ENCODE measurements at places on chromosomes 2 and 18.

- no peak for DNase-seq
These were observed 22.0 kb downstream of the AP1S3 start for GRCh38 chr2:223815186-223815883.

DNA sequence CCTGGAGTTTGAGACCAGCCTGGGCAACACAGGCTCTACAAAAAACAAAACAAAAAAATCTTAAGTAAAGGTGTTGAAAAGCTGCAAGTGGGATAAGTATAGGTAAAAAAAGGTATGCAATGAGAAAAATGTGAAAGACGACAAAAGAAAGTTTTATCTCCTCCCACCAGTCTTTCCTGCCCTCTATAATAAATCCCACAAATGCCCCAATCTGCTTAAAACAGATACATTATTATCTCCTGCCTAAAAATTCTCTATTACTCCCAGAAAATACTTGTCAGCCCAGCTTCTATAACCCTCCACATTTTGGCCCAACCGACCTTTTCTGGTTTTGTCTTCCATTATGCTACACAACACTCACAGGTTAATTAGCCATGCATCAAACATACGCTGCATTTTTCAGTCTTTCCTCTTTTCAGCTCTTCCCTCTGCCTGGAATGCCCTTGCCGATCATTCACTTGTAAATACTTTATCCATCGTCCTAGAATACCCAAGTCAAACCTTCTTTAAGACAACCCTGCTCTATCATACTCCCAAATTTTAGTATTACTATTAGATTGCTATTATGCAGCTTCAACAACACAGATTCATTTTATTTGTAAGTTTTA is 10.8 kb downstream of the ASXL2 start:
- DNase-seq = no peak

DNA sequence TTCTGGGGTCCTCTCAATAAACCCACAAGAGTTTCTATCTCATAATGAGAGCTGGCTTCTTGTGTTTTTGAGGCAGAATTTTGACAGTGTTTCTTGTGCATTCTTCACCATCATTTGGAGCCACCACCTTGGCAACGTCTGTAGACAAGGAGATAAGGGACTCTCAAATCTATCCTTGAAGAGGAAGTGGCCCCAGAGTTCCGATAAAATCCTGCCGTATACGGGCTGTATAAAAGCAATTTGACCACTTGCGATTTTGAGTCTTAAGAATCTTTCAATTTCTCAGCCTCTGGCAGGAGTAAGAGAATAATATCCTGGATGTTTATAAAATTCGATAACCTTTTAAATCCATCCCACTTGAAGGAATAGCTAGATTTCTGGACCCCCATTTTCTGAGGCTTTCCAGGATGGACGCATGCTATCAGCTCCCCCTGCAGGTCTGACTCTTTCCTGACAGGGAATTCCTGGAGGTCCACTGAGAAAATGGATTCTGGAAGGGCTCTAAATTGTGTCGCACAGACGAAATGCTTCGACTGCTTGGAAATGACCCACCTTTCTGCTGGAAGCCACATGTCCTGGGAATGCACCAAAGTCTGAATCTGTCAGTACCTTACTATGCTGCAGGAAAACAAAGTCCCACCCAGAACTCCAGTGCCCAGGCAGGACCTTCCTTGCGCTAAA is 54.1 kb downstream of the E2F6 start:
- DNase-seq = no peak

DNA sequence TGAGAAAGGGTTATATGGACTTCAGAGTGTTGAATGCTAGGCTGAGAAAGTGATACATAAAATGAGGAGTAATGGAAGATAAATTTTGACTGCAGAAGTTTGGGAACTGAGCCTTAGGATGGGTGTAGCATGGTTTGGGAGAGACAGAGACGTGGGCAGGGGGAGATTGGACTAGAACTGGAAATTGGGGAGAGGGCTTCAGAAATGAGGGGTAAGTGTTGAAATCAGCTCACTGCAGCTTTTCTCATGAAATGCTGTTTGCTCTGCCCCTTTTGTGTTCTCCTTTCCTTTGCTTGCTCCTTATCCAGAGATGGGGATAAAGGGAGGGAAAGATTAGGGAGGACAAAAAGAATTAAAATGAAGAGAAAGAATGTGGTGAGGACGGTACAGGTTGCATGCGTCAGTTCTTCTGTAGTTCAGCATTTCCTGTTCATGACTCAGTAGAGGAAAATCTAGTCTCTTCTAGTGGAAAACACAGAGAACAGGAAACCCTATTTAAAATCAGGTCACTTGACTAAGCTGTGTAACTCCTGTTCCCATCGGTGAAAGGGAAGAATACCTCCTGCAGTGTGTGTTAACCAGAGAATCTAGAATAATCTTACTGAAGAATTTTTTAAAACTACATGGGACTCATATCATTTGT is 105.6 kb downstream of the CRIM1 start:
- no peak for DNase-seq

- no peak for DNase-seq
These were observed 16.2 kb downstream of the TANC1 start for GRCh38 chr2:158984604-158985135.

All from activated naive CD4-positive, alpha-beta T cell (primary cell).